CD4-positive, alpha-beta T cell treated with Interleukin-1 beta for 1 hour (primary cell): ENCODE measurements at places on chromosomes 1 and 21.

- DNase-seq = no peak
These were observed 183.5 kb upstream of the C1orf105 start for GRCh38 chr1:172236958-172237357.

GRCh38 chr1:110864287-110864686 lies 8.7 kb upstream of the CD53 start:
- DNase-seq = no peak

DNA sequence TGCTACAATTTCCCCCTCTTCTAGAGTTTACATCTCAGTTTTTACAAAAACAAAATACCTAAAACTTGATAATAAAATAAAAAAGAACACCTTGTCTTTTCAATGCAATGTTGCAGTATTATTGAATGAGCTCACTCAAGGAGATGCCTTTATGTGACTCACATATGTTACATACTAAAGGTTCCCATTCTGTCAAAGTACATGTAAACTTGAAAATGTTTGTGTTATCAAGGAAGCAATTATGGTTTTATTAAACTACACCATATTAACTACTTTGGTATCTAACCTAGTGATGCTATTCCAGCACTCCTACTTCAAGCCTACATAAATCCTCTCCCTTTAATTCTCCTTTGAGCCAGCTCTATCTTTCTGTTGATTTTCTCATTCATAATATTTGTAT lies 658.3 kb downstream of the PTPRC start:
- DNase-seq = no peak

- DNase-seq = no peak
These were observed 257.5 kb upstream of the PTBP2 start for GRCh38 chr1:96464066-96464465.

DNA sequence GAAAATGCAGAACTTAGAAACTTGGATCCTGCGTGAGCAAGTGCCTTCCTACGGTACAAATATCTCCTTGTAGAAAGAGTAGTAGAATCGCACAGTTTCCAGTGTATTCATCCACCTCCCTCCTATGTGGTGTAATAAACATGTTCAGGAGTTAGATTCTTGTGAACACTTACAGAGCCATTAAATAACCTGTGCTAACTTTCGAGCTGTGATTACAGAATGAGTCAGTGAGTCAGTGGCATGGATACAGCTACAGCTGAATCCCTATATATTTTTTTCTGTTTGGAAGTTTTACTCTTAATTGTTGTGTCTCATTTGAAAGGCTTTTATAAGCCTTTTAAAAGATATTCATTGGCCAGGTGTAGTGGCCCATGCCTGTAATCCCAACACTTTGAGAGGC lies 148.7 kb downstream of the EDEM3 start:
- no peak for DNase-seq

GRCh38 chr21:22209304-22209700 lies 1211.1 kb downstream of the NCAM2 start:
- no peak for DNase-seq

GRCh38 chr1:217910203-217910602 lies 279.1 kb downstream of the SPATA17 start:
- no peak for DNase-seq

- no peak for DNase-seq
These were observed 49.3 kb downstream of the STX6 start for GRCh38 chr1:180973369-180973768.

GRCh38 chr1:159338018-159338417 lies 35.9 kb downstream of the FCER1A start:
- no peak for DNase-seq

GRCh38 chr1:10161541-10162290 lies 48.7 kb upstream of the KIF1B start:
- no peak for DNase-seq
